Esophagus squamous epithelium (tissue), 5 donors: ENCODE measurements at places on chromosomes 7 and 10.

GRCh38 chr7:156049366-156049765 is 237.1 kb upstream of the SHH start:
- no peak for DNase-seq

DNA sequence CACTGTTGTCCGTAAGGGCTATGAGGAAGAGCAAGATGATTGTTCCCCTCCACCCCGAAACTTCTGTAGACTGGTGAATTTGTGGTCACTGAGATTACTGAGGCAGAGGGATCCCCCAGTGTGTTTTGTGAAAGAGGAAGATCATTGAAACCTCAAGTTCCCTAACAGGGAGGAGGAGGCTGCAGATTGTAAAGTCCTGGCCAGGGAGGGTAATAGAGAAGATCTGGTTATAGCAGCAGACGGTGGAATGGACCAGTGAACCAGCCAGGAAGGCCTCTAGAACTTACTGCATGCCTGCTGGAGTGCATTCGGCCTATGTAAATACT is 31.1 kb downstream of the LMTK2 start:
- DNase-seq = no peak

DNA sequence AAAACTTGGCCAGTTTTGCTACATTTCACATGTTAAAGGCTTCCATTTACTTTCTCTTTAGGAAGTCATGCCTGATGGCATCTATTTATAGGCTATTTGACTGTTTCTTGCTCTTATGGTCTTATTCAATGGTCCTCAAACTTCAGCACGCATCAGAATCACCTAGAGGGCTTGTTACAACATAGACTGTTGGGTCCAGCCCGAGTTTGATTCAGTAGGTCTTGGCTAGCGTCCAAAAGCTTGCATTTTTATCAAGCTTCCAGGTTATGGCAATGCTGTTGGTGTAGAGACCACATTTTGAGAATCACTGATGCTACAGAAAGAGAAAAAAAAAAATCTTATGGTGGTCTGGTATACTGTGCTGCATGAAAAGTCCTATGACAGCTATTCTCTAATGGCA is 51.9 kb downstream of the MTPN start:
- no peak for DNase-seq

GRCh38 chr10:61990761-61991135 is 89.2 kb downstream of the ARID5B start:
- no peak for DNase-seq

DNA sequence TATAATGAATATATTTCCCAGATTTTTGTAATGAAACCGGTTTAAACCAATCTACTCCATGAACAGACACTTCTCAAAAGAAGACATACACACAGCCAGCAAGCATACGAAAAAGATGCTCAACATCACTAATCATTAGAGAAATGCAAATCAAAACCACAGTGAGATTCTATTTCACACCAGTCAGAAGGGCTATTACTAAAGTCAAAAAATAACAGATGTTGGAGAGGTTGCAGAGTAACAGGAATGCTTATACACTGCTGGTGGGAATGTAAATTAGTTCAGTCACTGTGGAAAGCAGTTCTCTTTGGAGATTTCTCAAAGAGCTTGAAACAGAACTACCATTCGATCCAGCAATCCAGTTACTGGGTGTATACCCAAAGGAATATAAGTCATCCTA is 240.7 kb downstream of the TSPAN12 start:
- DNase-seq = no peak

GRCh38 chr10:91050371-91051034 is 129.6 kb upstream of the ANKRD1 start:
- DNase-seq = no peak

DNA sequence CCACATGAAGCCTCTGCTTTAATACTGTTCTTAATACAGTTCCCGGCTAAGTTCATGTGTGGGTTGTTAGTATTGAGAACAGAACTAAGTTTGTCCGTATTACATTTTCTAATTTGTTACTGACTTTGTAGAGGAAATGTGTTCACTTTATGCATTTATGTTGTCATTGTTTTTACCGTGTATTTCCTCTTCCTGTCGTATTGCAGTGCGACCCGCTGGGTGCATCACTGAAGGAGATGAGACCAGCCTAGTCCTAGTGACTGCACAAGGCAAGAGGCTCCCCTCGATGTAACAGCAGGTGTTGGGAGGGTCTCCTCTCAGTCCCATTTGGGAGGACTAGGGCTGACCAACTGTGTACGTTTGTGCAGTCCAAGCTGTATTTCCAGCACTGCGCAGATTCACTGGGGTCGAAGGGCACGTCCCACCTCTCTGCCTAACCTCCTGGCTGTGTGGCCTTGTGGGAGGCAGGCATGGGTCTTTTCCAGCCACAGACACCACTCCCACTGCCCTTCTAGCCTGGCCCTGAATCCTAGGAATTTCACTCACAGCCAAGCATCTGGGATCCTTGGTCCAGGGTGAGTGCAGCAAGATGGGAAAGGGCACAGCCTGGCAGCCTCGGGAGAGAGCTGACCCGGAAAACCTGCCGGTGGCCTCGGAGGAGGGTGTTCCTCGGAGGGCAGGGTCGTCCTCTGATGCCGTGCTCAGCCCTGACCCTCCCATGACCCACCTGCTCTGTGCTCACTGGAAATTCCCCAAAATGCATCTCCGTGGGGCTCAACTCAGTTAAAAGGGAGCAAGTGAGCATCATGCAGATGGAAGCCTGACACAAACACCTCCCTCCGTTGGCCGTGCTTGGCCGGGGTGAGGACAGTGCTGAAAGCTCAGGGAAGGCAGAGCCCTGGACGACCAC is 63.9 kb upstream of the FAM20C start:
- no peak for DNase-seq

- no peak for DNase-seq
These were observed 79.7 kb downstream of the ALOX5 start for GRCh38 chr10:45453639-45454255.

DNA sequence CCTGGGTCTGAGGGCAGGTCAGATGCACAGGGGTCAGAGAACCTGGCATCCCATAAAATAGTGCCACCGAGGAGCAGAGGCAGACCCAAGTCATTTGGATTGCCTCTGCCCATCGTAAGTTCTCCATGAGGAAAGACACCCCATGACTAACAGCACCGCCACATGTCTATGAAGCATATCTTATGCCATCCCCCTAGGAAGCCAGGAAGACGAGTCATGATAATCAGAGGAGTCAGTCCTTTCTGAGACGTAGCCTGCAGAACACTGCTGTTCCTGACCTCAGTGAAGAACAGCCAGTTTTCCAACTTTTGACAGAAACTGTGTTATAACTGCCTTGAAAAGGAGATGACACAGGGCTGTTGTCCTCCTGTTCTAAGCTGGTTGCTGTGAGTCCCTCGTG is 51.2 kb downstream of the INSYN2A start:
- DNase-seq = no peak

- no peak for DNase-seq
These were observed 84.1 kb downstream of the BMPR1A start for GRCh38 chr10:86840498-86840897.

DNA sequence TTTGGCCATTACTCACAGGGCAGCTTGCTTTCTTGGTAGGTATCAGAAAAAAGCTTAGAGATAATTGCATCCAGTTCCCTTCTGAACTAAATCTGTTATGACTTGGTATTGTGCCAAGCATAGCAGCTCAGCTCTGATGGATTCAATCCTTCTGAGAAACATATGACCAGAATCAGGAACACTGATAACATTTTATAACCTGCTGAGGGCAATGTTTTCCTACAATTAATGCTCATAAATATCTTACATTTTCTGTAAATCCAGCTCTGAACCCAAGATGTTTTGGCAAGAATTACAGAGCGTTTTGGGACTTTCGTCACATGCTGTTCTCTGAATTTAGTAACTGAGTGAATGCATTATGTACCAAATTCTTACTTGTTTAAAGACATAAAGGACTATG is 167.8 kb downstream of the KIF20B start:
- no peak for DNase-seq

- DNase-seq = no peak
These were observed 21.5 kb upstream of the CCSER2 start for GRCh38 chr10:84306751-84307384.
